ENCODE measurements at places on chromosomes 6 and 20.

GRCh38 chr20:37283530-37284195, 5.8 kb upstream of the MANBAL start:
- DNase-seq, result no peak

GRCh38 chr6:108735310-108736001, 112.8 kb upstream of the ARMC2 start:
- no peak for DNase-seq

DNA sequence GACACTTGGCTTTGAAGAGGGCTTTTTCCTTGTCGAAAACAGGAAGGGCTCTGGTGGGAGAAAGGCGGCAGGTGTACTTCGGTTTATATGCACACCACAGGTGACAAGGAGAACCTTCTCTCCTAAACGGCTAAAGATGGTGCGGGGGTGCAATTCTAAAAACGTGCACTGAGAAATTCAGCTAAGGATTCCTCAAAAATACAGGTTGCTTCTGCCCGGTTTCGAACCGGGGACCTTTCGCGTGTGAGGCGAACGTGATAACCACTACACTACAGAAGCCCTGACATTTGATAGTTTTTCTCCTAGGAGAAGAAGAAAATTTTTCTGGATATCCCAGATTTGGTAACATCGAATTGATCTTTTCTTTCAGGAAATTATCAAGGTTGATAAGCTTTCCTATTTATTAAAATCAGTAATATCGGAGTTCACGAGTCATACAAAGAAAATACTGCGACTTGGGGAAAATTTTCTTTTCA, 32.0 kb downstream of the POM121L2 start:
- DNase-seq, result no peak

- DNase-seq, result no peak
Measured at GRCh38 chr6:166554316-166554715, 32.2 kb downstream of the RAMACL start.

GRCh38 chr6:161164182-161164625, 109.7 kb downstream of the AGPAT4 start:
- no peak for DNase-seq

DNA sequence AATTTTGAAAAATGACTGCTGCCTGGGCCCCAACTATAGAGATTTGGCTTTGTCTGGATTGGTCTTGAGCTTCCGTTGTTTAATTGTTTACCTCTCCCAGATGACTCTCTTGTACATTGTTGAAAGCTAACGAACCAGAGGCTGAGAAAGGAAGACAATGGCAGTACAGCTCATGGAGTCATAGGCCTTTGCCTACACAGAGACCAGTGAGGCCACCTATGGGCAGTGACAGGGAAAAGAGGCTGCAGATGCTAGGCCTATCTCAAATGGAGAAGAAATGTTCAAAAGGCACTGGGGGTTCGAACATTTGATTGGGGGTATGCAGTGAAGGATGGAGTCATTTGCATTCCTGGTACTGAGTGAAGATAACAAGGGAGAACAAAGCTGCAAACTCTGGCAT, 29.1 kb downstream of the OPN5 start:
- no peak for DNase-seq

GRCh38 chr6:69835414-69836179, 30.8 kb upstream of the COL19A1 start:
- peak; percentile 9 for DNase-seq

DNA sequence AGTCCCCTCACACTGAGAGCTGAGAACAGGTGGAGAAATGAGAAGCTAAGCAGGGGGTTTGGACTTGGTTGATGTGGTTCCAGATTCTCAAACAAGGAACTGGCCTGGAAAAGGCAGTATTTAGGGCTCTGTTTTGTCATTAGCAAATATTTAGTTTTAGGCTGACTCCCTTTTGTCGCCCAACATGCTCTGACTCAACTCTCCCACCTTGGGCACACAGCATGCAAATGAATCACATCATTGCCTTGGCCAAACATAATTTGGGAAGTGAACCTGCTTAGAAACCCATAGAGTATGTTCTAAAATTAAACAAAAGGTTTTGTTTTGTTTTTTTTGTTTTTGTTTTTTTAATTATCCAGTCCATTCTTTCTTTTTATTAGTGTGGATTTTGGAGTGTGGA, 9.5 kb upstream of the UQCC2 start:
- no peak for DNase-seq

Measured in stimulated activated naive CD4-positive, alpha-beta T cell (primary cell).